ENCODE measurements at places on chromosomes 4 and X.

GRCh38 chr4:56940971-56941370 lies 33.3 kb downstream of the REST start:
- no peak for DNase-seq

DNA sequence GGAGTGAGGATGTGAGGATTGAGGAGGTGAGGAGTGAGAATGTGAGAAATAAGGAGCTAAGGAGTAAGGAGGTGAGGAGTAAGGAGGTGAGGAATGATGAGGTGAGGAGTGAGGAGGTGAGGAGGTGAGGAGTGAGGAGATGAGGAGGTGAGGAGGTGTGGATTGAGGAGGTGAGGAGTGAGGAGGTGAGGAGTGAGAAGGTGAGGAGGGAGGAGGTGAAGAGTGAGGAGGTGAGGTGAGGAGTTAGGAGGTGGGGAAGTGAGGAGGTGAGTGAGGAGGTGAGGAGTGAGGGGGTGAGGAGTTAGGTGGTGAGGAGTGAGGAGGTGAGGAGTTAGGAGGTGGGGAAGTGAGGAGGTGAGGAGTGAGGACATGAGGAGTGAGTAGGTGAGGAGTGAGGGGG lies 74.8 kb upstream of the MXD4 start:
- no peak for DNase-seq

- DNase-seq = no peak
Measured at GRCh38 chrX:19630228-19630627, 114.9 kb upstream of the MAP3K15 start.

DNA sequence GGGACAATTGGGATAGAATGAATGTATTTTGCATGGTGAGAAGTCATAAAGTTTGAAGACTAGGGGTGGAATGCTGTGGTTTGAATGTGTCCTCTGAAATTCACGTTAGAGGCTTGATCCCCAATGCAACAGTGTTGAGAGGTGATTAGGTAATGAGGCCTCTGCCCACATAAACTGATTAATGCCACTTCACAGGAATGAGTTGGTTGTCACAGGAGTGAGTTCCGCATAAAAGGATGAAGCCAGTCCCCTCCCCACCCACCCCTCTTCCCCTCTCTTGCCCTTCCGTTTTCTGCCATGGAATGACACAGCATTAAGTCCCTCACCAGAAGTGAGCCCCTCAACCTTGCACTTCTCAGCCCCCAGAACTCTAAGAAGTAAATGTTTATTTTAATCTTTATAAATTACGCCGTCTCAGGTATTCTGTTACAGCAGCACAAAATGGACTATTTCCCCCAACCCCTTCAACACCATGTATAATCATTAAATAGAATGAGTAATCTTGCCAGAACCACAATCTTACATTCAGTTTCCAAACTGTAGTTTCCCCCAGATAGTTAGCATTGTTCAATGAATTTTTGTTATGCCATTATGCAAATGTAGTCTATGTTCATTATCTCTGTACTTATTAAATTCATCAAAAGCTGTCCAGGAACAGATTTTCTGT lies 5.5 kb upstream of the MMAA start:
- no peak for DNase-seq

DNA sequence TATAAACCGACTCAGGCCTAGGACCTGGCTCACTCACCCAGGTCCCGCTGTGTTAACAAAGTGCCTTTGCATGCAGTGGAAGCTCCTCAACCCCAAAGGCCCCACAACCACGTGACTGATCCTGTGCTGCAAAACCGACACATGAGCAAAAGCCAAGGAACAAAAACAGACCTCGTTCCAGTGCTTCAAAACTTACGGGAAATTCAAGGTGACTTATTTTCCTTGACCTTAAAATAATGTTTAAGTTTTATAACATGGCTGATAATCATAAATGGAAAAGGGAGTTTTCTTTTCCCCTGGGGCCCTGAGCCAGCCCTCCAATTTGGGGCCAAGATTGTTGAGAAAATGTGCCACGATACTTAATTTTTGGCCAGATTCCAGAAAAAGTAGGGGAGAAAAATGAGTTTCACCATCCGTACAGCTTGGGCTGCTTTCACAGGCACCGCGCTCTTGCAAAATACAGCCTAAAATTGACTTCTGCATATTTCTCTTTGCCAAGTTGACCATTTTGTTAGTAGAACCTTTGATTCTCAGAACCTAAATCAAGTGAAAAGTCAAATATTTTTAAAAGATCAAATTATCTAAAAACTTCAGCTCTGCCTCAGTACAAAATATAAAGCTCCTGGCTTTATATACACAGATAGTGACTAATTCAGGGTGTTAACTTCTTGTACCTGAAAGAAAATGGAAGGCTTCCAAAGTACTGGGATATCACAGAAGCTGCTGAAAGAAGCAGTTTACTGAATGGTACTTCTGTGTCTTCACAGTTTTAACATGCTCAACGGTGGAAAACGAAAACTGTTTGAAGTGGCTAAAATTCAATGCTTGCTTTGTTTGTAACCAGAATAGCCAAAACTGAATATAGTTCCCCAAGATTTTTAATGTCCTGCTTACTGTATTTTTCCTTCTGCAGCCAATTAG lies 93.8 kb downstream of the APBB2 start:
- DNase-seq = no peak

GRCh38 chr4:72319601-72320021 lies 249.4 kb downstream of the ADAMTS3 start:
- DNase-seq = no peak

- DNase-seq = no peak
Measured at GRCh38 chr4:23202712-23203247, 510.0 kb downstream of the GBA3 start.

DNA sequence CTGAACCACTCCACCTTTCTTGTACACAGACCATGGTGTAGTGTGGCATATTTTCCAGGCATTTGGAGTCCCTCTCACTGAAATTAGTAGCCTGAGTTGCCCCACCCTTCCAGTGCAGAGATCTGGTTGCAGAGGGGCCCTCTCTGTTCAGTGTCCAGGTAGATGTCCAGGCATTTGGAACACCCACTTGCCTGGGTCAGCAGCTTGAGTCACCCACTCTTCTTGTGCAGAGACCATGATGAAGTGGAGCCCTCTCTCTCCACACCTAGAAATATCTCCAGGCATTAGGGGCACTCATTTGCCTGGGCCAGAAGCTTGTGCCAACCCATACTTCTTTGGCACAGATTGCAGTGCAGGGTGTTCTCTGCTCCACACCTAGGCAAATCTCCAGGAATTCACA lies 2733.3 kb downstream of the PCDH7 start:
- DNase-seq = no peak

GRCh38 chrX:118116713-118117550 lies at the start of gene KLHL13:
Gene KLHL13, minus strand, starts transcription at chrX:118116810. Its CDS starts 88,337 bp downstream, at chrX:118028473.
- DNase-seq = no peak

- DNase-seq = no peak
Measured at GRCh38 chrX:110135618-110136017, 132.7 kb downstream of the TMEM164 start.
